ENCODE measurements at places on chromosomes 5 and 9.

- no peak for DNase-seq
These were observed 4.6 kb downstream of the ARL15 start for GRCh38 chr5:54305737-54306136.

DNA sequence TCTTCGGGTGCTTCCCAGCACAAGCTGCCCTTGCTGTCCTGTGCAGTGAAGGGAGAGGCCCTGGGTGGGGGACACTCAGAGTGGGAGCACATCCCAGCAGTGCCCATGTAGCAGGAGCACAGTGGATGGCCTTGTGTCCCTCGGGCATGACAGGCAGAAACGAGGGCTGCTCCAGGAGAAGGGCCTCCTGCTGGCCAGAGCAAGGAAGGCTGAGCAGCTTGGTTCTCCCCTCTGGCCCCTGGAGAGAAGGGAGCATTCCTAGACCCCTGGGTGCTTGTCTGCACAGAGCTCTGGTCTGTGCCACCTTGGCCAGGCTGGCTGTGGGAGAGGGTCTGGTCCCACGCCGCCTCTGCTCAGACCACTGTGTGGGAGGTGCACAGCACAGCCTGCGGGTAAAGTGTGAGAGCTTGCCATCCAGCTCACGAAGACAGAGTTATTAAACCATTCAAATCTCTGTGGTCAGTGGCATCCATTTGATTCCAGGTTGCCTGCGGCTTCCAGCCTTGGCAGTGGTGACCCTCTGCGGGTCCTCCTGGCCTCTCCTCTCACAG lies 18.3 kb downstream of the FBXW5 start:
- no peak for DNase-seq

GRCh38 chr9:137049544-137050449 lies 3.8 kb upstream of the NPDC1 start:
- DNase-seq, result peak; percentile 62

GRCh38 chr9:88270413-88270812 lies 117.8 kb upstream of the SPIN1 start:
- no peak for DNase-seq

DNA sequence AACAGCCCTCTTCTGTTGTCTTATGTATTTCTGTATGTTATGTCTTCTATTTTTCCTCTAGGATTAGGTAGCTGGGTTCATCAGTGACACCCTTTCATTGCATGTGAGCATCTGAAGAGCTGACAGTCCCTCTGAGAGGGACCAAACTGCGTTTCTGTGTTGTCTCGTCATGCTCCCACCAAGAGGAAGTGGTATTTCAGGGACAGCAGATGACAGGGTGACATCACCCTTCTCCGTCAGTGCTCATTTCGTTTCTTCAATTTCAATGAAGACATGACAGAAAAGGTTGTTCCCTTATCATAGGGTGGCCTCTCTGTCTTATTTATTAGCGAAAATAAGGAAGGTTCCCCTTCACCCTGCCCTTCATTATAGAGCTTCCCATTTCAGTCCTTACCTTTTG lies 225.9 kb upstream of the NR4A3 start:
- peak; percentile 85 for DNase-seq

DNA sequence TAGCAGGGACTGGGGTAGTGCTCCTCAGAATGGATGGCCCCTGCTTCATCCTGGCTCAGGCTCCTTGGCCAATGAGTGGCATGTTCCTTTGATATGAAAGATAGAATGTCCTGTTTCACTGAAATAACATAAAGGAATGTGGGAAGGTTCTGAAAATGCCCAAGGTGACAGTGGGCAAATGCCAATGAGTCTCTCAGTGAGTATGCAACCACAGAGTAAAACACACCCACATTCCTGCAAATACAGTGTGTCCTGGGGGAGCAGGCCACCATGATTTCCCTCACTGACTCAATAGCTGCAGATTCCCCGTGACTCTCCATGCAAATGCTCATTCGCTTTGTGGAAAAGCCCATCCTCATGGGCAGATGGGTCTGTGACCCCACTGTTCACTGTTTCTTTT lies 36.4 kb downstream of the ZNF366 start:
- no peak for DNase-seq

Data from B cell (primary cell).